Pericardium fibroblast (primary cell): ENCODE measurements at places on chromosomes 1 and 21. TPM values are rescaled to one million over a fixed set of nuclear protein-coding genes. Genes with fewer than 3 reads are reported as not detected.

Gene GNAT2
- 0.17 TPM in 1 of 2 replicates, not detected in the other for total RNA-seq

Gene FMO4
- 5.3 and 7.4 TPM in 2 replicates for total RNA-seq

Gene COL8A2
- total RNA-seq = 9.4 and 21.4 TPM in 2 replicates

Gene SLC44A5
- total RNA-seq = under 0.01 and 0.26 TPM in 2 replicates

Gene PLXNA2
- 6.7 and 18.1 TPM in 2 replicates for total RNA-seq

Gene KANK4
- under 0.01 and 0.43 TPM in 2 replicates for total RNA-seq

Gene NR5A2
- total RNA-seq = 2.3 TPM in 1 of 2 replicates, not detected in the other
